Hematopoietic multipotent progenitor cell treated with erythropoietin and hydrocortisone succinate and interleukin-3 and kit ligand, for 4 days (in vitro differentiated cells): ENCODE measurements at places on chromosomes 5 and 9.

GRCh38 chr9:28407351-28407750, 834.1 kb upstream of the C9orf72 start:
- no peak for DNase-seq

GRCh38 chr9:38060681-38061080, 8.3 kb downstream of the SHB start:
- DNase-seq: peak; percentile 64

DNA sequence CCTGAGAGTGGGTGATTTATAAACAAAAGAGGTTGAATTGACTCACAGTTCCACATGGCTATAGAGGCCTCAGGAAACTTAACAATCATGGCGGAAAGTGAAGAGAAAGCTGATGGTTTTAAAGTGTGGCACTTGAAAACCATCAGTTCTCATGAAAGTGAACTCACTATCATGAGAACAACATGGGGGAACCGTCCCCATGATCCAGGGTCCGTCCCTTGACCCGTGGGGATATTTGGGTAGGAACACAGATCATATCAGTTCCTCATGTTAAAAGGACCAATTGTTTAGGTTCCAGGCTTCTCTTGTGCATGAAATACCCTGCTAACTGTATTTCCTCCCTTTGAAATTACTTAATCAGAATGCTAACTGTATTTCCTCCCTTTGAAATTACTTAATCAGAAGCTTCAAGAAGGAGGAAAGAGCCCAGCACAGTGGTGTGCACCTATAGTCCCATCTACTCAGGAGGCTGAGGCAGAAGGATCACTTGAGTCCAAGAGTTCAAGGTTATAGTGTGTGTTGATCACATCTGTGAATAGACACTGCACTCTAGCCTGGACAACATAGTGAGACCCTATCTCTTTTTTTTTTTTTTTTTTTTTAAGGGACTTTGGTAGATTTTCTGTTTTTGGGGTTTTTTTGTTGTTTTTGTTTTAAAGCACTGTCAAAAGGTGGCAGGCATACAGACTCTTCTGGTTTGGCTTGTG, 24.8 kb downstream of the TTC1 start:
- DNase-seq: no peak

- DNase-seq: no peak
These were observed 50.8 kb downstream of the KCNN2 start for GRCh38 chr5:114412510-114413171.

GRCh38 chr5:69105996-69106906, 12.4 kb downstream of the SLC30A5 start:
- DNase-seq: peak; percentile 86

- no peak for DNase-seq
These were observed 129.5 kb upstream of the RAPGEF1 start for GRCh38 chr9:131869348-131869747.

DNA sequence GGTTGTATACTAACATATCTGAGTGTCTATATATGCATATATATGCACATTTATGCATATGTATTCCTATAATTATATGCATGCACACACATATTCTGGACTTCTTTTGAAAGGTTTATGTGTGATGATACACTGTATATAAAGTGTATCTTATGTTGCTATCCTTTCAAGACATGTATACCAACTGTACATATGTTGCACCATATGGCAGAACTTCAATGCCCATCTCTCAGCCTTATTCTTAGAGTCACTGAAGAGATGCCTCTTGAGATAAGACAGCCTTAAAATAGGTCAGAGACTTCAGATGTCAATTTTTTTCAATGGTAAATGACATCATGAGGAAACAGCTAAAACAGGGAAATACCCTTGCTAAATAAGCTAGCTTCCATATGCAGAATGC, 461.4 kb downstream of the SPATA31D1 start:
- DNase-seq: no peak

DNA sequence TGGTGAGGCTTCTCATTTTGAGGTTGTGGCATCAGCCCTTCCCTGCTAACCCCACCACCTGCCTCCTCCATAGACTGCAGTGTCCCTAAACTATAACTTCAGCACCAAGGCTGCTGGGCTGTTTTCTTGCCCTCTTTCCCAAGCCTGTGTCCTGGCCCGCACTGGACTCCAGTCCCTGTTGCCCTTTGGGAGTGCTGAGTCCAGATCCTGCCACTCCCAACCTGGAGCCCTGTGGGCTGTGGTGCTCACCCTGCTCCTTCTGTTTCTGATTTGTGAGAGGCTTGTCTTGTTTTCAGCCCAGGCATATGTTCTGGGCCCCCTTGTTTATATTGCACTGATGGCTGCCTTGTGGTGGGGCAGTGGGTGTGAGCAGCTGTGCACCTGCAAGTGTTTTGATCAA, 39.7 kb upstream of the RNU6ATAC start:
- no peak for DNase-seq

- DNase-seq: no peak
These were observed 47.5 kb upstream of the CLK4 start for GRCh38 chr5:178674334-178674733.

DNA sequence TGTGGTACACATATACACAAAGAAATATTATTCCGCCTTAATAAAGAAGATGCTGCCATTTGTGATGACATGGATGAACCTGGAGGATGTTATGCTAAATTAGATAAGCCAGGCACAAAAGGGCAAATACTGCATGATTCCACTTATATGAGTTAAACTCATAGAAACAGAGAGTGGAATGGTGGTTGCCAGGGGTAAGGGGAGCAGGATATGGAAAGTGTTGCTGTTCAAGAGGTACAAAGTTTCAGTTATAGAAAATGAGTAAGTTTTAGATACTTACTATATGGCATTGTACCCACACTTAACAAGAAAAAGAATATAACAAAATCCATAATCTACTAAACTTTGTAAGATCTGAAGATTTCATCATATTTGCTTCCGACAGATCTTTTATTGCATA, 252.2 kb downstream of the SYK start:
- no peak for DNase-seq

DNA sequence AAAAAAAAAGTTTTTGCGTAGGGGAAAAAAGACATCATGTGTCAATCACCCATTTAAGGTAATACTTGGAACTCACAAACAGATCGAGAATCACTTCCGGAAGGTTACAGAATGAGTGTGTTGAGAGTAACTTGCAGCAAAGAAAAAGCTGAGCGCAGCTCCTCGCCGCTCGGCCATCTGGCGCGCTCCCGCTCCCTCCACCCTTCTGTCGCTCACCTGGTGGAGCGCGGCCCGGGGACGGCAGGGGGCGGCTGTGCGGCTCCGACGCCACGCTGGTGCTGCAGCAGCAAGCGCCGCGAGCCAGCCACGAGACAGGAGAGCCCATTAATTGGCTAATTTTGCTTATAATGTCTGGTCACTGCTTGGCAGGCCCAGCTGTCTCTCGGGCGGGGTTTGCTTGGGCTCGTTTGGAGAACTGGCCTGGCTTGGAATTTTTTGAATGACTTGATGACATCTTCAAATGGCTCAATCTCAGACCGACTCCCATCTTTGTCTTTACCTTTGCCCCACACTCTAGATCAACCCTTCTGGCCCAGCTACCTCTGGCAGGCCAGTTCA, 601.8 kb downstream of the CCDC171 start:
- DNase-seq: peak; percentile 49

- no peak for DNase-seq
These were observed 21.3 kb downstream of the PTTG1 start for GRCh38 chr5:160442824-160443431.

DNA sequence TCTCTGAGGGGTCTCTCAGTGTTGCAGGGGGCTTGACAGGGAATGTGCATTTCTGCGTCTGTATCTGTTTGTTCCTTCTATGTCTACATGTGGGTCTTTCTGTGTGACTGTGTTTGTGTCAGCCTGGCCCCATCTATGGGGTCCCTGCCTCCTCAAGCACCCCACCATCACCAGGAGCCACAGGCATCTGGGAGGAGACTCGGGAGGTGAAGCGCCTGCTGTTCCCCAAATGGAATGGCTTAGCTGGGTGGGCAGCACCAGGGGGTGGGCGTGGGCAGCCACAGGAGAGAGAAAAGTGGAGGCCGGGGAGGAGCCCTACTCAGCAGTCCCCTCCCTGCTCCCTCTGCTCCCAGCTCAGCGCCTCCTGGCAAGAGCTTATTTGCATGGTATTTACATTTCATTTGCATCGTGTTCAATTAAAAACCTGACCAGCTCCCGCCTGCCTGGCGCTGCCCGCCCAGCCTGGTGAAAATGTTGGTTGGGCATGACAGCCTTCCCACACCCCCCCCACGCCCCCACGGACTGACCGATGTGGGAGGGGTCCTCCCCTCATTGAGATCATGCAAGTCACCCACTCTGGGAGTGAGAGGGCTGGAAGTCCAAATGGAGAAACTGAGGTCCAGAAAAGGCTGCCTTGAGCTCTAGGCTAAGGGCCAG, 50.5 kb downstream of the CXXC5 start:
- DNase-seq: peak; percentile 92

DNA sequence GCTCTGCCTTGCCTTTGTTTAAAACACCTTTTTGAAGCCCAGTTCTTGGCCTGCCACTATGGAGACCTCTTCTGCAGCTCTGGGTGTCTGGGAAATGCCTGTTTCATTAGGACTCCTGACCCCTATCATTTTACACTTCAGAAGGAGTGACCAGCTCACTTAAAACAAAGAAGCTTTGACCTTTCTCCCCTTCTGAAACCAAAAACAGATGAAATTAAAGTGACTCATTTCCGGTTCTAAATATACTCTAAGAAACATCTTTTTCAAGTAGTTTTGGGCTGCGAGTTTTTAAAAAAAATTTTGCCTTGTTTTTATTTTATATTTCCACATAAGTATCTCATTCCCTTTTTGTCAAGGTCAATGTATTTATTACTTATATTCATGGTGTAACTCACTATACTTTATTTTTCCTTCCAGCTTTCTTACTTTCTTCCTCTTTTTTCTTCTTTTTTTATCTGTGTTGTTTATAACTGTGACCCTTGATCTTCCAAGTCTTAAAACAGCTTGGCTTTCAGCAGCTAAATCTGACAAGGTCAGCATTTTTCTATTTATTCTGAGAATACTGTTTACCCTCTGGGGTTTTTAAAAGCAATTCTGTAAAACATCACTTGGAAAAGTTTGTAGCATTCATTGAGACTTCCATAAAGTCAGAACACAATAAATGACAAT, 672.9 kb downstream of the NR2F1-AS1 start:
- no peak for DNase-seq

DNA sequence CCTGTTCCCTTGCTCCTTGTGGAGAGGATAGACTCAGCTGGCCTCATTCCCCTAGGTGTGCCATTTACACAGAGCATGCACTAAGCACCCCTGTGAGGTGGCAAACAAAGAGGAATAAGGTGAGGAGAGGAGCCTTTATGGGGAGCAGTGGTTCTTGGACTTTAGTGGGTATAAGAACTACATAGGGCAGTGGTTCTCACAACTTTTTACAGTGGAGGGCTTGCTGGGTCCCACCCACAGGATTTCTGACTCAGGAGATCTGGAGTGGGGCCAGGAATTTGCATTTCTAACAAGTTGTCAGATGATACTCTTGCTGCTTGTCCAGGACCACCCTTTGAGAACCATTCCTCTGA, 42.0 kb downstream of the CSF1R start:
- DNase-seq: no peak

GRCh38 chr9:72949244-72949582, 3.6 kb downstream of the ALDH1A1 start:
- peak; percentile 37 for DNase-seq

GRCh38 chr5:52560366-52560765, 227.3 kb upstream of the ITGA1 start:
- DNase-seq: peak; percentile 34

DNA sequence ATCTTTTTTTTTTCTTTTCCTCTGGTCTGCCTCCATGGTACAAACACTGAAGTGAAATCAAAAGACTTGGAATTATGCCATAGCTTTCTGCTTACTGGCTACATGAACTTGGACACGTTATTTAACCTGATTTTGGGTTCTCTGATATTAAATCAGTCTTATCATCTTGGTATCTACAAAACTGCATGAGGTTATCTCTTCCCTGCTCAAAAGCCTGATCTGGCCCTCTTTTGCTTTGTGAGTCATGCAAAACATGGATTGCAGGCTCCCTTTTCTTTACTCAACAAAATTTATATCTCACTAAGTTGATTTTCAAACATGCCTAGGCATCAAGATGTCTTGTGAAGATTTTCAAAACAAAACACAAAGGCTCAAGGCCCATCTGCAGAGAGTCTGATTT, 45.9 kb upstream of the FST start:
- no peak for DNase-seq

- no peak for DNase-seq
These were observed 4.5 kb upstream of the MSMP start for GRCh38 chr9:35758475-35759050.

GRCh38 chr9:134789168-134789567, 91.4 kb upstream of the FCN2 start:
- no peak for DNase-seq

- no peak for DNase-seq
These were observed 243.8 kb downstream of the BNC2 start for GRCh38 chr9:16626577-16627130.

GRCh38 chr9:70553707-70554673, 139.5 kb upstream of the KLF9 start:
- no peak for DNase-seq

DNA sequence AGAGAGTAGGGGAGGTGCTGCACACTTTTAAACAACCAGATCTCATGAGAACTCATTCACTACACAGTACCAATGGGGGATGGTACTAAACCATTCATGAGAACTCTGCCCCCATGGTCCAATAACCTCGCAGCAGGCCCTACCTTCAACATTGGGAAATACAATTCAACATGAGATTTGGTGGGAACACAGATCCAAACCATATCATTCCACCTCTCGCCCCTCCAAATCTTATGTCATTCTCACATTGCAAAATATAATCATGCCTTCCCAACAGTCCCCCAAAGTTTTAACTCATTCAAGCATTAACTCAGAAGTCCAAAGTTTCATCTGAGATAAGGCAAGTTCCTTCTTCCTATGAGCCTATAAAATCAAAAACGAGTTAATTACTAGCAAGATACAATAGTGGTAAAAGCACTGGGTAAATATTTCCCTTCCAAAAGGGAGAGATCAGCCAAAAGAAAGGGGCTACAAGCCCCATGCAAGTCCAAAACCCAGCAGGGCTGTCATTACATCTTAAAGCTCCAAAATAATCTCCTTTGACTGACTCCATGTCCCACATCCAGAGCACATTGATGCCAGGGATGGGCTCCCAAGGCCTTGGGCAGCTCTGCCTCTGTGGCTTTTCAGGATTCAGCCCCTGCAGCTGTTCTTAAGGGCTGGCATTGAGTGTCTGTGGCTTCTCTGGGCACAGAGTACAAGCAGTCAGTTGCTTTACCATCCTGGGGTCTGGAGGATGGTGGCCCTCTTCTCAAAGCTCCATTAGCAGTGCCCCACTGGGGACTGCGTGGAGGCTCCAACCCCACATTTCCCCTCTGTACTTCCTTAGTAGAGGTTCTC, 8.3 kb downstream of the GPR150 start:
- DNase-seq: no peak

GRCh38 chr9:33446946-33447798, at the start of gene AQP3:
Gene AQP3 (minus strand): TSS chr9:33447593. CDS start chr9:33447530, 63 bp downstream.
- DNase-seq: peak; percentile 86
